ENCODE measurements at places on chromosomes 7 and 10.

GRCh38 chr10:1284076-1284475 lies 227.9 kb downstream of the WDR37 start:
- no peak for DNase-seq

DNA sequence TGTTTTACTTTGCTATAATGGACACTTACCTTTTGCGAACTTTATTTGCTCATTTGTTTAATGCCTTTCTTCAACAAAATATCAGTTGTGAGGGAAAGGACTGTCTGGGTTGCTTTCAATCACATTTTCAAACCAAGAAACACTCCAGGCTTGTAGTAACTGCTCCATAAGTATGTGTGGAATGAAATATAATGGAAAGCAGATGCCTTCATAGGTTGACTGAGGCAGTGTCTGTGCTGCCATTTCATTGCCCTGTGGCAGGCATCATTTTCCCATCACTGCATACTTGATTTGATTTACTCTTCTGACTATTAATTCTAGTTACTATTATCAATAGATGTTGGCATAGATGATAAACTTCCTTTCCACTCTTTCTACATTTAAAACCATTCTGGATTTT lies 762.3 kb downstream of the CNTNAP2 start:
- no peak for DNase-seq

DNA sequence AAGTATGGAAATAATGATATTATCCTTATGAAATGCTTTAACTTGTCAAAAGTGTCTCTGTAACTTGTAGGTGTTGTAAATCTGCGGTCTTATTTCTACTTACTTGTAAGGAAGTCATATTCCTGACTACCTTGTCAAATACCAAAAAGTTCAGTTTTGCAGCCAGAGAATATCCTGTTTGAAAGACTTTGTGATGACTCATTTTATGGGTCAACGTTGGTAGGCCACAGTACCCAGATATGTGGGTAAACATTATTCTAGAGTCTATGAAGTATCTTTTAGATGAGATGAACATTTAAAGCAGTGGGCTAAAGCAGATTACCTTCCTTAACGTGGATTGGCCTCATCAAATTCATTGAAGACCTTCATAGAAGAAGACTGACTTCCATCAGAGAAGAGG lies 195.3 kb downstream of the PPP1R9A start:
- no peak for DNase-seq

DNA sequence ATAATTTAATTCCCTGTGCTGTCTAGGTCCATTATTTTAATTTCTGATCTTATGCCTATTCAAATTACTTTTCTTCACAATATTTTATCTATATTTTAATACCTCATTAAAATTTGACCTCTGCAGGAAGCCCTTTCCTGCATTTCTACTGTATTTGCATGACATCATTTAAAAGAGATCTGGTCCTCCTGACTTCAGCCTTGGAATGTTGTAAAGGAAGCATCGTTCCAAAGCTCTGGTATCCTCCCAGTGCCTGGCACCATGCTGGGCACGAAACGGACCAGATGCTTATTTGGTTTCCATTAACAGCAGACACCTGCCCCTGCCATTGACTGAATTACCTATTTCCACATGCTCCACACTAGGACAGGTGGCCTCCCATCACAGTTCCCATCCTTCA lies 247.5 kb downstream of the KLF6 start:
- no peak for DNase-seq

GRCh38 chr10:49689882-49690510 lies 10.5 kb downstream of the C10orf53 start:
- no peak for DNase-seq

- DNase-seq, result no peak
Measured at GRCh38 chr7:56250135-56250534, 133.9 kb upstream of the NUPR2 start.

DNA sequence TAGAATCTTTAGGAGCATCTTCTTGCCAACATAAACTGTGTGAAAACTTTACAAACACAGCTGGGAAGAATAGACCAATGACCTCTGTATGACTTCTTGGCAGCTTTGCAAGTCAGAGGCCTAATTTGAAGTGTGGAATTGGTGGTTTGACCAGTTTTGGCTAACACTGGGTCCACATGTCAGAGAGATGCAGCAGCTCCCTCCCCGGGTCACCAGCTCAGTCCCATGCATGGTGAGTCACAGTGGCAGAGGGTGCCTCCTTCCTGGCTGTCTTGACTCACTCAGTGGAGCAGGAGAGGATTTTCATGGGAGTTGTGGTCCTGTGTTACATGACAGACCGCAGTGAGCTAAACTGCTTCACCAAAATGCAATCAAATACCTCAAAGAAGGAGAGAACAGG lies 8.2 kb upstream of the STARD3NL start:
- DNase-seq, result no peak

DNA sequence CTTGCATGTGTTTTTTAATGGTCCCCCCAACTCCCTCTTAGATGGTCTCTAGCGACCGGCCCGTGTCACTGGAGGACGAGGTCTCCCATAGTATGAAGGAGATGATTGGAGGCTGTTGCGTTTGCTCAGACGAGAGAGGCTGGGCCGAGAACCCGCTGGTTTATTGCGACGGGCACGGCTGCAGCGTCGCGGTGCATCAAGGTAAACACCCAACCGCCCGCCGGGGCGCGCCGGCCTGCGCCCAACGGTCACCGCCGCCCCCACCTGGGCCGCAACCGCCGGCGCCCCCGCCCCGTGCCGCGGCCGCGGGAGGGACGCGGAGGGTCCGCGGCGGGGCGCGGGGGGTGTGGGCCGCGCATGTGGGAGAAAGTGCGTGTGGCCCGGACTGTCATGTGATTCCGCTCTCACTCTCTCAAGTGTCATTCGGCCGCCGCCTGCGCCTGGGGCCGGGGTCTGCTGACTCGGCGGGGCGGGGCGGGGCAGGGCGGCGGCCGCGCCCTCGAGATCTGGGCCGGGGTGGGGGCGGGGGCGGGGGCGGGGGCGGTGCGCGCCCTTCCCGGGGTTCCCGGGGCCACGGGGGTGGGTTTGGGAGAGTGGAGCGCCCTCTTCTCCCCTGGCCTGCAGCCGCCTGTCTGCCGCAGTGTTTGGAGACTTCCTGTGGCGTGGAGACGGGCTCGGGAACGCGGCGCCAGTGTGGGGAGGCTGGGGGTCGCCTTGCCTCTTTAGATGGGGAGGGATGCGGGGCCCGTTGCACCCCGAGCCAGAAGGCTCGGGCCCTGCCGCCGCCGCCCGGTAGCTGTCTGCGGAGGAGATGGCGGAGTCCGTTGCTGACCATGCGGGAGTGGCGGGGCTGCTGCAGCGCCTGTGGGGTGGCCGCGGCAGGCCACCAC lies 817 bp downstream of the MLLT10 start:
- DNase-seq, result peak; percentile 12

GRCh38 chr7:101232141-101232850 lies 5.3 kb downstream of the CLDN15 start:
- DNase-seq, result no peak

GRCh38 chr10:51029172-51029641 lies 45.1 kb upstream of the PRKG1 start:
- no peak for DNase-seq

DNA sequence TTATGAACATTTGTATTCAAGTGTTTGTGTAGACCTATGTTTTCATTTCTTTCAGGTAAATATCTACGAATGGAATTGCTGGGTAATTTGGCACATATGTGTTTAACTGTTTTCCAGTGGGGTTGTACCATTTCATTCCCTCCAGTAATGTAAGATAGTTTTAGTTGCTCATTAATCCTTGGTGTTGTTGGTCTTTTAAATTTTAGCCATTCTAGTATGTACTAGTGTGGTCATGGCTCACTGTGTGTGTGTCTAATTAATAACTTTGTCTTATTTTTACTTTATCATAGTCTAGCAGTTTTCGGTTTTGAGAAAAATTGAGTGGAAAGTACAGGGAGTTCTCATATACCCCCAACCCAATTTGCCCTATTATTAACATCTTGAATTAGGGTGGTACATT lies 278.8 kb downstream of the CAMK1D start:
- DNase-seq, result no peak

DNA sequence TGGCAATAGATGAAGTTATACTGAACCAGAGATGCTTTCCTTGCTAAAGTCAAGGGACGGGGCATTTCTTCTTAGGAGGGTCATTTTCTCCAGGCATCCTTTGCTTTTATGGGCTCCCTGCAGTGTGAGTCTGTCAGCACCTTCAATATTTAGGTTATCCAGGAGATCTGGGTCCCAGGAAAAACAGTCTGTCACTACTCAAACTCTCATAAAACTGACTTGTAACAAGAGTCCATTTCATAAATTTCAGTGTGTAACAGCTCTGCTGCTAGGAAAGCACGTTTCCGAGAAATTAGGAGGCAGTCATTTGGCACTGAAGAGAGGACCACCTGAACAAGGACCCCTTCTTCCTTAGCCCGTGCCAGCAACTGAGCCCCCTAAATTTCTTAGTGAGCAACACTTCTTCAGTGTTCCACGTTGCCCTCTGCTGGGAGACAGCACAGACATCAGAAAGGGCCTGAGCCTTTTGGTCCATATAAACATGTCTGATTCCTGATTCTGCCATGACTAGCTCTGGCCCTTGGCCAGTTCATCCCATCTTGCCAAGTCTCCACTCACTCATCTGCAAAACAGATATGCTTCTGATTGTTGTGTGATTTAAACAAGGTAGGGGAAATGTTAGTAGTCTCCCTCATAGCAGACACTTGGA lies 7.2 kb downstream of the GCC1 start:
- no peak for DNase-seq

- no peak for DNase-seq
Measured at GRCh38 chr10:30034433-30035137, 24.8 kb downstream of the JCAD start.

GRCh38 chr10:72753760-72754231 lies 61.9 kb downstream of the MCU start:
- DNase-seq, result no peak

DNA sequence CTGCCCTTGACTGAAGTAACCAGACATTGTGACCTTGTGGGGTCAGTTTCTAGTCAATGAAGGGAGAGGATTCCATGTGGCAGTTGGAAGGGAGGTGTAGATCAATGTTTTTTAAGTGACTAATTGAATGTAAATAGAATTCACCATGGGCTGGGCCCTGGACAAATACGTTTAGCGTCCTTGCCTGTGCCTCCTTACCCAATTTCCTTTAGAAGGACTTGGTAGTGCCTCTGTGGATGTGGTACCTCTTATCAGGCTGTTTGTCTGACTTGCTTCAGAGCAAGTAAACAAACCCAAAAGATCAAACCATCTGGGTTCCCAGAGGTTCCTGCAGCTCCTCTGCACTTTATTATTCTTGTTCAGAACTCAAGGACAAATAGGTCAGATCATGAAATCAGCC lies 4.3 kb upstream of the KAT6B start:
- DNase-seq, result no peak

DNA sequence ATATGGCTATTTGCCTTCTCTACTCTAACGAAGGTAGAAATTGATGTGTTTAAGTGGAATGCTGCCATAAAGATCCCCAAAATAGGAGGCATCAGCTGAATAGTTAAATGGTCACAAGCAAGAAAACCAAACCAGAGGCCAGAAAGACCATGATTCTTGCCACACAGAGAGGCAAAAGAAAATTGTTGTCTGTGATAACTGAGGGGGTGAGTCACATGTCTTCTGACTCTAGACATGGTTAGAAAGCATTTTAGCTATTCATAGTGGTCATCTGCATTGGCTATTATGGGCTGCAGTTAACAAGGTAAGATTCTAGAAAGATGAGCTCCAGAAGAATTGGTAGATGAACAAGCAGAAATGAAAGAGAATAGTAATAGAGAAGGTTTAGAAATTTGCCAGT lies 361.4 kb upstream of the NPSR1 start:
- DNase-seq, result no peak

DNA sequence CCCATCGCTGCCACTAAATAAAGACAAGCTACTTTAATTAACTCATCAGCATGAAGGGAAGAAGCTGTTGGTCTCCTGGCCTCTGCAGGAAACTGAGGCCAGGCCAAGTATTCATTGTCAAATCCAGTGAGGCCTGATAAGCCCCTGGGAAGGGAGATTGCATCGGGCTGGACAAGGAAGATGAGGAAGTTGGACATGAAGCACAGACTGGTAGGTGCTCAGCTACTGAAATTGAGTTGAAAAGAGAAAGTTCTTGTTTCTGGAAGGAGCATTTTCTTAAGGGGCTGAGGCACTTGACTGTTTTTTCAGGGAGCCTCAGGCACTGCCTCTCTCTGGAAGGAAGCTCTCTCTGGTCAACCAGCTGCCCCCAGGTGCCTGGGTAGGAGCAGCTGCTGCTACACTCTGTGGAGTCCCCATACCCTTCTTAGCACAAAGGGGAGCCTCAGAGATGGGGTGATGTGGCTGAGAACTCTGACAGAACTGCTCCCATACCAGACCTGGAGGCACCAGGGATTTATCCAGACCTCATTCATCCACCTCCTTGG lies 90.3 kb upstream of the IKZF1 start:
- no peak for DNase-seq

DNA sequence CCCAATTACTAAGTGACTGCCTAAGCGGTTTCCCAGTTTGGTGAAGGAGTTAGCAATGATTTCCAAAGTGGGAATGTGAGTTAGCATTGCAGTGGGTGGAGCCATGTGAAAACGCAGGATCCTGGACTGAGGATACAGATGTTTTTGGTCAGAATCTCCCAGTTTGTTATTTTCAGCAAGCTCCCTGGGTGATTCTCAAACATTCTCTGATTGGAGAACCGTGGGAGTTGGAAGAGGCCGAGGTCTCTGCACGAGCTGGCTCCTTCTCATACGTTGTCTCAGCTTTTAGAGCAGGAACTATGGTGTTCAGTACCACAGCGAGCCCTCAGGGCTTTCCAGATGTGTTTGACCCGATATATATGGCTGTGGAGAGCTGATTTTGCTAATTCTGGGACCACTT lies 396.5 kb upstream of the NPVF start:
- no peak for DNase-seq

- DNase-seq, result no peak
Measured at GRCh38 chr10:131641231-131641630, 259.6 kb upstream of the PPP2R2D start.

GRCh38 chr7:108421720-108422331 lies 34.4 kb downstream of the NRCAM start:
- DNase-seq, result no peak

- DNase-seq, result peak; percentile 35
Measured at GRCh38 chr10:17229016-17229716, 1.1 kb downstream of the VIM start.

- no peak for DNase-seq
Measured at GRCh38 chr7:71735961-71736556, 604.1 kb downstream of the GALNT17 start.

GRCh38 chr10:95133016-95133752 lies 60.9 kb upstream of the ACSM6 start:
- DNase-seq, result peak; percentile 52

- DNase-seq, result no peak
Measured at GRCh38 chr10:78567680-78568455, 500.9 kb upstream of the ZMIZ1 start.

DNA sequence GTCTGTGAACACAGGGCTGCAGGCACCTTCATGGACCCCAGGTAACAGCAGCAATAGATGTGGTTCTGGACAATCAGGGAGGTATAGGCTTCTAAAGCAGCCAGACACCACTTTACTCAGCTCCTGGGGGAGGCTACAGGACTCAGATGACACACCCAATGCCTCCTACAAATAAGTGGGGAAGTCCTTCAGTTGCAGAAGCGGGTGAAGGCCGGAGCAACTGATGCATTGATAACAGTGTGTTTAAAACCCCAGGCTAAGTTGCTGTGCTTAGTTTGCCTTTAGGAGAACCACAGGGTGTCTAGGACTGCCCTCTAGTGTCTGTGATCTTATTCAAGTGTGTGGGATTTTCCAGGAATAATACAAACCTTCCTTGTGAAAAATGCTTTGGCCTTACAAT lies 5.9 kb upstream of the ITGA8 start:
- DNase-seq, result no peak

- DNase-seq, result no peak
Measured at GRCh38 chr10:128116851-128117615, 9.2 kb downstream of the MKI67 start.
